ENCODE measurements at places on chromosomes 3 and 15.

DNA sequence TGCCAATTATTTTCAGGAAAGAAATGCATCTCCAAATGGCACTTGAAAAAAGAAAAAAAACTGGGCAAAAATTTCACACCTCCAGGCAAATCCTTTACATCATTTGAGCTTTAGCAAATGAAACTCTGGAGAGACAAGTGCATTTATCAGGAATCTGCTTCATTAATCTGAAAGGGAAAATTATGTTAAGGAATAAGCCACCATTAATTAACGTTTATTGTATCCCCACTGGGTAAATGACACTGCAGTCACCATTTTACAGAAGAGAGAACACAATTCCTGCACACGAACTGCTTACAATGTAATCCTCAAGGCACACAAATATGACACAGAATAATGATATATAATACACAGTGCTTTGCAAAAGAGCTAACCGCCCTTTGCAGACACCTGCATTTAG, 217.3 kb downstream of the OSBPL10 start:
- no peak for DNase-seq

GRCh38 chr3:140770977-140771667, 93.3 kb downstream of the TRIM42 start:
- no peak for DNase-seq

- DNase-seq: peak; percentile 38
These were observed 47.4 kb upstream of the TPM1 start for GRCh38 chr15:62994975-62995681.

DNA sequence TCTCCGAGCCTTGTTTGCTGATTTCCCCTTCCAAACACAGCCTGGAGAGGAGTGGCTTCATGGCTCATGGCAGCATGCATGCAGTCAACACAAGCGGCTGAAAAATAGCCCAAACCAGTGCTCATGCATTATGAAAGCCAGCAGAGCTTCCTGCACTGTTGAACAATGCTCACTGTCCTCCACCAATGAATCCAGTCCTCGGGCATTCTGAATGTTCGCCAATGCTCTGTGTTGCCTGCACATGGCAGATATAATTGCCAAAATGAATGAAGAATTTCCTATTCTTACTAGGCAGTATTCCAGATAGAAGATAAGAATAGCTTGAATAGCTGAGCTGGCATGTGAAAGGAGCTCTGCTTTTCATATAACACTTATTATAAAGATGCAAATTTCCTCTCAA, 252.7 kb downstream of the ROBO1 start:
- no peak for DNase-seq

GRCh38 chr3:53820756-53821580, 25.3 kb downstream of the CHDH start:
- no peak for DNase-seq

DNA sequence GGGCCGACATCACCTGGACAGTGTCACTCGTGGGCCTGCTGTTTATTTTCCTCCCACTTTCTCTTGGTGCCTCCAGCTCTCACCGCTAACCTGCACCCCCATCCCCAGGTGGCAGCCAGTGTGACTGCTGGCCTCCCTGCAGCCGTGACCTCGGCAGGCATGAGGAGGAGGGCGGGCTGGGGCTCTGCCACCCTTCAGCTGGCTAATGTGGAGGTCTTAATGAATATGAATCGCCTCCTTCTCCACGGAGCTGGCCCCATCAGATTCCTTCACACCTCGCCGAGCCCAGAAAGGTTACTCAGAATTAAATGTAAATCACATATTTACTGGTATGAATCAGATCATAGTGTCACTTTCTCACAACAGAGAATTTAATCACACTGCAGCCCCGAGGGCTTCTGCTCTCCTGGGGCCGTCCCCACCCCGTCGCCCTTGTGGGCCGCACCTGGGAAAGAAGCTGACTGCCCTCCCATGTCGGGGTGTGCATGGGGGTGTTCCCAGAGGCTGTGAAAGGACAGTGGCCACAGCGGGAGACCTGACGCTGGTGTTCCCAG, 171.1 kb upstream of the TLE3 start:
- no peak for DNase-seq

GRCh38 chr15:94937242-94937641, 705.9 kb downstream of the MCTP2 start:
- DNase-seq: no peak

DNA sequence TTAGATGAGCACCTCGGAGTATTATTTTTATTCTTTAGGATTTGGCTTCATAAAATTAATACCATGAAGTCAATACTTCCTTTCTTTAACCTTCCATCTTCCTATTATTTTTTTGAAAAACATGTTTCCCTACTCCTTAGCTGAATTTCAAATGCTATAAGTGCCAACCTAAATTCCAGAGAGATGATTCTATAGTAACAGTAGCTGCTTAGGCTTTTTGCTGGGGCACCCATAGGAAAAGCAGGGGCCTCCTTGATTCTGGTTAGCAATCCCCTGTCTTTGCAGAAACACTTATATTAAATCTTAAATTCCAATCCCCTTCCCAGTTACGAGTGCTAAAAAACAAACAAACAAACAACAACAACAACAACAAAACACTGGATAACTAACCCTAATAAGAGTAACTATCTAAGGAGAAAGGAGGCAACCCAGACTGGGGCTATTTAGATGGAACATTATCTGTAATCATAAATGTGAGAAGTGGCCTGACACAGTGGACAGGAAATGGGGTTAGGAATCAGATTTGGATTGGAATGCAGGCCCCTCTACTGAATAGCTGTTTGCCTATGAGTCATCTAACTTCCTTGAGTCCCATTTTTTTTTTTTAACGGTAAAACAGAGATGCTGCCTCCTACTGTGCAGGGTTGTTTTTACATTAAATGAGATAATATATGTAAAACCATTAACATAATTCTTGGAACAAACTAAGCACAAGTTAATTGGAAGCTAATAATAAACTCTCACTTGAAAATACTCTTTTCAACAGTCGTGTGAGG, 148.1 kb downstream of the WDR72 start:
- DNase-seq: no peak

DNA sequence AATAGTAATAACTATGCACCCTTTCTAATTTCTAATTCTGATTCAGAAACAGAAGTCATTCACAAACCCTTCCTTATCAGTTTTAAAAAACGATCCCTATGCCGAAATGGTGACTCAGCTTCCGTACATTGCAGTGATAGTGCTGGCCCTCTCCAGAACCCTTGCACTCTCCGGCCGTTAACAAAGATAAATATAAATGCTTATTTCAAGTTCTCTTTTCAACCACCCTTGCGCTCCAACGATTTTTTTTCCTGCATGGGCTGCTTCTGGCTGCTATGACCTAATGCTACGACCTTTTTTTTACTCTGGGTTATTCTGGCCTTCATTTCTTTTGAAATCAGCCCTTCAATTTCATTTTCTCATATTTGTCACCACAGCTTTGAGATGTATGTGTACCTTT, 646.2 kb downstream of the NTRK3 start:
- peak; percentile 16 for DNase-seq

- no peak for DNase-seq
These were observed 26.5 kb upstream of the UTS2B start for GRCh38 chr3:191356631-191357439.

GRCh38 chr3:115588201-115589115, 34.9 kb upstream of the GAP43 start:
- DNase-seq: no peak

GRCh38 chr3:25456723-25457670, 28.9 kb downstream of the RARB start:
- no peak for DNase-seq

GRCh38 chr15:91468871-91469580, 369.0 kb downstream of the SV2B start:
- DNase-seq: no peak

- no peak for DNase-seq
These were observed 44.0 kb upstream of the ETV5 start for GRCh38 chr3:186152889-186153292.

DNA sequence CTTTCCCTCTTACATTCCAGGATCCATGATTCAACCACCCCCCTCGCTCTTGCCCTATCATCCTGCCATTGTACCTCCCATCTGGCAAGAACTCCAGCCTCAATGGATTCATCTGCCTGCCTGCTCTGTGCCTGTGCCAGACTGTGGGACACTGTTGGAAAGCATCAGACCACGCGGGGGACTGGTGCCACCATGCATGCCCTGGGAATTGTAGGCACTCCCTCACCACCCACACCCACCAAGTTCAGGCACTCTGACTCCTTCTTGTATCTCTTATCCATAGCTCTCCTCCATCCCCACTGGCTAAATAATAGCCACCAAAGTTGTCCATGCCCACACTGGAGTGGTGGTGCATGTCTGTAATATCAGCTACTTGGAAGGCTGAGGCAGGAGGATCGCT, 143.8 kb downstream of the TPRA1 start:
- no peak for DNase-seq

DNA sequence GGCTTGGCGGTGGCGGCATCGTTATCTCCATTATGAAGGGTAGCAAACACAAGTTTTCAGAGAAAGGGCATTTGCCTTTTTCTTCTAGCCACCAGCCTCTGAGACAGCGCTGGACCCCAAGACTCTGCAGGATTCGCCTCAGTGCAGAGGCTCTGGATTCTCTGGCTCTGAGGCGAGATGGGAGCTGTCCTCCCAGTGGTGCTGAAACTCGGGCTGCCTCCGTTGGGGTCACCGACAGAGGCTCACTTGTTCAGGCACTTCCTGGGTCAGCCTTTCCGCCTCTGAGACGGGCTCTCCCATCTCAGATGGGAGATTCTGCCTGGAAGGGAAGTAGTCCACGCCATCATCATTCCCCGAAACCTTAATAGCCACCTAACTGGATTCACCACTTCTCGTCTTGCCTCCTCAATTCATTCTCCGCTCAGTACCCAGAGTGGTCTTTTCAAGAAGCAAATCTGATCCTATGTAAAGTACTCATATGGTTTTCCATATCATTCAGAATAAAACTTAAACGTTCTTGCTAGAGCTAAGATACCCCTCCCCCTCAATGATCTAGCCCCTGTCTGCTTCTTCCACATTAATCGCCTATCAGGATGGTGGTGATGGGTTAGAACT, 76.9 kb downstream of the RHCG start:
- peak; percentile 59 for DNase-seq

DNA sequence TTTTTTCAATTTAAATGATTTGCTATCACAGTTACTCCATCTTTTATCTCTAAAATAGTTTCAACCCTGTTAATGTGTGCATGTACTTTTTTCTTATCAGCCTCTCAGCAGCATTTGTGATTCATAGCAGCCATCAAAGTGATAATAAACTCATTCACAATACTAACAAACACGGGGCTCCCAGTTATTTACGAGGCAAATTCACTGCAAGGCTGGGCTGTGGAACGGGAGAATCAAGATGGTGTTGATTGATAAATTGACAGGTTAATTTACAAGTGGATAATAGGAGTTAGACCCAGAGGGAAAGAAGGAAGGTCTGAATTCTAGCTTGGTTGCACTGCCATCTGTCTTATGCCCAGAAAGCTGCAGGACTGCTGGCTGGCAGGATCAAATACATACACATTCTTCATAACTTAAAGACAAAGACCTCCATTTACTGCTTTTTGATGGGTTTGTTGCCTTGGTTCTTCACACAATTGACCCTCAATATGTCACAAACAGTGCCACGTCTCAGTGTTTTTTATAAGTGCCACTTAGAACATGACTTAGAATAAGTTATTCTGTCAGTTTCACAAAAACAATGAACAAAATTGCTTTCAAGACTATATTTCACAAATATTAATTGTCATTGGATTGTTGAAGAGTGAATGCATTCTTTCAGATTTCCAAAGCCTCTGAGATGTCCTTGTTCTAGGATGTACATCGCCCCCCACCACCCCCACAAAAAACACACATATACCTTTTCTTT, 562.8 kb downstream of the NR2F2 start:
- DNase-seq: no peak

GRCh38 chr3:20111836-20112235, 71.6 kb downstream of the KAT2B start:
- DNase-seq: no peak

GRCh38 chr3:32310918-32311839, 72.7 kb downstream of the CMTM8 start:
- DNase-seq: no peak

GRCh38 chr3:9230596-9230995, 18.9 kb downstream of the SRGAP3 start:
- no peak for DNase-seq

DNA sequence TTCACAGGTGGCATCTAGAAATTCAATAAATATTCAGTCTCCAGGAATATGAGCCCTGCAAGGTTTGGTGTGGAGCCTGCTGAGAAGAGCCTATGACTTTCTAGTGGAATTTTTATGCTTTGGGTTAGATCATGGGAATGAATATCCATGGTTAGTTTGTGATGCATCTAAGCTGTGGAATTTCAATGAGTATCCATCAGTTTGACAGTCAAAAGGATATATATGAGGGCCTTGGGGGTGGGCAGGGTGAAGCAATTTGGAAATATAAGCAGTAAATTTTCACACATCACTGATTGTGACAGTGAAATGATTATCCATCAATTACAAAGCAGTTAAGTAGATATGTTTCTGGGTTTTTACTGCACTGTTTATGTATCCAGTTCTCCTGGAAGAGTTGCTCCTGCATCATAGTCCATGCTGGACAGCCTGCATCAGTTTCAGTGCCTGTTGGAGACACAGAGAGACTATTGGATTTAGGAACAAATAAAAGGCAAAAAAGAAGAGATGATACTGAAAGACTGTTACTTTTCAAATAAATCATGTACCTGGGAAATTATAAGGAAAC, 530.8 kb downstream of the MFSD1 start:
- DNase-seq: no peak

GRCh38 chr3:52931889-52932288, 34.5 kb upstream of the STIMATE start:
- DNase-seq: no peak

DNA sequence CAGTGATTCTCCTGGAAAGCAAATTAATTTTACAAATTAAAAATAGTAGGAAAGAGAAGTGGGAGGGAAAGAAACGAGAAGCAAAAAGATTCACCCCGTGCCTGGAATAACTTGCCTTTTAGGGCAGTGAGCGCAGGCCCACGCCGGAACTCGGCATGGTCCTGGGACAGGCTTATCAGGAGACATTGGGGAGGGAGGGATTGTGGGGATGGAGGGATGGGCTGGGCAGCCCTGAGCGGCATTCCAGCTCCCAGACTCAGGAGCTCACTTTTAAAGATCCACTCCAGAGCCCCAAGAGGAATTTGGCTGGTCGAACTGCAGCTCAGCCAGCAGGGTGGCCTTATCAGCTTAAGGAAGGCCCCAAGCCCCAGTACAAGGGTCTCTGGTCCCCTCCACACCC, 117.9 kb downstream of the ADCY5 start:
- no peak for DNase-seq

GRCh38 chr3:65406470-65406869, 632.2 kb downstream of the MAGI1 start:
- DNase-seq: no peak

DNA sequence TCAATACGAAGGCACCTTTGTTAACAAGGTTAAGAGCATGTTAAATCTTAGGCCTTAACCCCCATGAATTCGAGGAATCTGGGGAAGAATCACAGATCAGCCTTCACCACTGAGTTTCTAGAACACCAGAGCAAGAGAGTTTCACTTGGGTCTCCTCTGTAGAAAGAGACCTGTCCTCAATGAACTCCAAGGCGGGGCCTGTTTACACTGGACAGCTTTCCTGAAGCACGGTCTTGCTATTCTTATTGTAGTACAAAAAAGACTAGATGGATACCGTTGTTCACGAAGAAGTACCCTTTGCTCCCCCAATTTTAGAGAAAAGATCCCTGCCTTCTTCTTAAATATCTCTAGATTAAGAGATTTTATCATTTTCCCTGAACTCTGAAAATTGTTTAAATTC, 64.9 kb downstream of the USF3 start:
- no peak for DNase-seq

GRCh38 chr3:82355228-82355627, 593.8 kb upstream of the GBE1 start:
- DNase-seq: no peak
